Left lung (tissue), 14 donors: ENCODE measurements at places on chromosomes 2 and 18. TPM values are rescaled to one million over a fixed set of nuclear protein-coding genes. Genes with fewer than 3 reads are reported as not detected.

DNA sequence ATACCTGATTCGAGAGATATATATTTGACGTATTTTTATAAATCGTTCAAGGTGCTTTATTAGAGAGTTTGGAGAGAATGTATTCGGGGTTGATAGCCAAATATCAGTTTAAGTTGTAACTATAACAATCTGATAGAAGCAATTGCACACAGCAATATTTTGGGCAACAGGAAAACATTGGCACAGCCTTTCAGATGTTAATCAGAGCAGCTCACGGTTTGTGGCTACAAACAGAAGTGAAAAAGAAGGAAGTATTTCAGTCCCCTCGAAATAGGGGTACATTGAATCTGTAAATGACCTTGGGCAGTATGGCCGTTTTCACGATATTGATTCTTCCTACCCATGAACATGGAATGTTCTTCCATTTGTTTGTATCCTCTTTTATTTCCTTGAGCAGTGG, 20.6 kb downstream of the SERPINB10 start:
- no peak for DNase-seq
- no peak overlapping the region for H3K27ac ChIP-seq
- no peaks in the 10 kb centered on the region for H3K27me3 ChIP-seq
- H3K36me3 ChIP-seq = no peaks in the 10 kb centered on the region
- H3K4me3 ChIP-seq = no peak overlapping the region
- peaks cover 15% of the 10 kb centered on the region for H3K4me1 ChIP-seq

DNA sequence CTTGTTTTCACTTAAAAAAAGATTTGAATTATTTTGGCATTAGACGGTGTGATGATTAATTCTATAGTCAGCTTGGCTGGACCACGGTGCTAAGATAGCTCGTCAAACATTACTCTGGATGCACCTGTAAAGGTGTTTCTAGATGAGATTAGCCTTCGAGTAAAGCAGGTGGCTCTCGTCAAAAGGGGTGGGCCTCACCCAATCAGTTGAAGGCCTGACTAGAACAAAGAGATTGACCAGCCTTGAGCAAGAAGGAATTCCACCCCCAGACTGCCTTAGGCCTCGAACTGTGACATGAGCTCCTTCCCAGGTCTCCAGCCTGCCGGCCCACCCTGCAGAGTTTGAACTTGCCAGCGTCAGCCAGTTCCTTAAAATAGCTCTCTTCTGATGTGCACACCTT, 73.4 kb downstream of the TWIST2 start:
- no peak for DNase-seq
- peaks cover 27% of the 10 kb centered on the region for H3K27me3 ChIP-seq
- H3K4me1 ChIP-seq = no peaks in the 10 kb centered on the region
- H3K36me3 ChIP-seq = no peaks in the 10 kb centered on the region
- H3K4me3 ChIP-seq = no peak overlapping the region

ARHGAP25 gene
- total RNA-seq = 43.5 TPM

MAP3K2 gene
- 61.4 TPM for total RNA-seq

DNA sequence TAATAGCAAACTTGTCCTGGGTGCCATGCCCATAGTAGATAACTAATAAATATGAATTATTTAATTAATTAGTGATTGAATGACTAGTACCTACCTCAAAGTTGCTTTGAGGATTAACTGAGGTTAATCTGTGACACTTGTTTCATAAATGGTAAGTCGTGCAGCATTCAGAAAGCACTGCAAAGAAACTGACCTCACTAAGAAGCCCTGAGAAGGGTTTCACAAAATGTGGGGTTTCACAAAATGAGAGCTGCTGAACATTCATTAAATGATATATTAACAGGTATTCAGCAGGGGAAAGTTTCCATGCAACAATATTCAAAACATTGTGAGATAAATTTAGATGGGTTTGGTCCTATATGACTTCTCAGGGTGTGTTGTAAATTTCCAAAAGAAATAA, 236.2 kb downstream of the OSR1 start:
- no peak overlapping the region for H3K4me3 ChIP-seq
- no peaks in the 10 kb centered on the region for H3K36me3 ChIP-seq
- DNase-seq = no peak
- no peaks in the 10 kb centered on the region for H3K27me3 ChIP-seq

DNA sequence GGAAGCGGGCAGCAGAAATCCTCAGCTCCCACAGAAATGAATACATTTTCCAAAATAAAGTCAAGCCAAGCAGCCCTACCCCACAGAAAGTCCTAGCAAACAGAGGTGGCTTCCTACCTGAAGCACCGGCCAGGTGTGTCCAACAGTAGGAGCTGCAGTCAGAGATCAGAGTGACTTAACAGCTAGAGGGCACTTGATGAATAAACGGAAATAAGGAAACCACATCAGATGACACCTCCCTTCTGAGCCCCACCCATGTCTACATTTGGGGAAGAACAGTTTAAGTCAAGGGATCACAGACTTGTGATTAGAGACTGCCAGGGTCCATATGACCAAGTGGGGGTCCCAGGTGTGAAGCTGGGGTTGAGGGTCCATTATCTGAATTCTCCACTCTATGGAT, at the start of gene CXCR1:
Gene CXCR1, minus strand, starts transcription at position 172 of the 400 bp plus-strand sequence. CDS start 1,751 bp downstream, outside the sequence.
- H3K27me3 ChIP-seq = no peaks in the 10 kb centered on the region
- no peak within 1 kb of the TSS for H3K27ac ChIP-seq
- no peak within 1 kb of the TSS for H3K4me3 ChIP-seq

GRCh38 chr2:43438342-43438741, 157.5 kb downstream of the THADA start:
- no peak overlapping the region for H3K4me3 ChIP-seq
- H3K4me1 ChIP-seq = peaks cover 8% of the 10 kb centered on the region

- DNase-seq = peak; percentile 54
- H3K27me3 ChIP-seq = no peaks in the 10 kb centered on the region
- H3K4me1 ChIP-seq = no peaks in the 10 kb centered on the region
- H3K36me3 ChIP-seq = no peaks in the 10 kb centered on the region
- H3K4me3 ChIP-seq = no peak overlapping the region
Measured at GRCh38 chr2:132547090-132547687, 122.8 kb downstream of the LYPD1 start.

GRCh38 chr18:59758106-59758505, 60.9 kb upstream of the CCBE1 start:
- H3K4me1 ChIP-seq = no peaks in the 10 kb centered on the region
- DNase-seq = no peak
- no peaks in the 10 kb centered on the region for H3K27me3 ChIP-seq
- H3K36me3 ChIP-seq = no peaks in the 10 kb centered on the region
- H3K4me3 ChIP-seq = no peak overlapping the region

- H3K4me1 ChIP-seq = peaks cover 7% of the 10 kb centered on the region
- no peak overlapping the region for H3K27ac ChIP-seq
- no peaks in the 10 kb centered on the region for H3K27me3 ChIP-seq
- H3K36me3 ChIP-seq = no peaks in the 10 kb centered on the region
- DNase-seq = no peak
Measured at GRCh38 chr18:58272779-58273435, 228.9 kb downstream of the NEDD4L start.

PIEZO2 gene
- total RNA-seq = 40.3 TPM
